DMS79 (cell line): ENCODE measurements at places on chromosomes 1 and 21.

GRCh38 chr21:41371685-41372030, 9.8 kb downstream of the MX2 start:
- DNase-seq = no peak

DNA sequence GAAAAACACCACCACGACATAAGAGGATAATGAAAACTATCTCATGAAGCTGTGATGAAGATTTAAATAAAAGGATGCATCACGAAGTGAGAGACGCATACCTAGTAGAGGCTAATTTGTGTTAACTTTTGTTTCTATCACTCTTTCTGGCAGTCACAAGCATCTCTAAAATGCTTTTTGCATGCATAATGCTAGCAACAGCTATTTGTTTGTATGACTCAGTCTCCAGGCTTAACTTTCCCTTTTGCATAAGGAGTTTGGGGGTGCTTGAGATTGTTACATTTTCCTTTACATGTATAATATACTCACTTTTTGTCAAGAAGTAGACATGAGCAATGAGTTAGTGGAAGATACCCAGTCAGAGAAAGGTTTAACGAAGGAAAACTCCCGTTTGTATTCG, 385.4 kb downstream of the DISC1 start:
- no peak for DNase-seq

DNA sequence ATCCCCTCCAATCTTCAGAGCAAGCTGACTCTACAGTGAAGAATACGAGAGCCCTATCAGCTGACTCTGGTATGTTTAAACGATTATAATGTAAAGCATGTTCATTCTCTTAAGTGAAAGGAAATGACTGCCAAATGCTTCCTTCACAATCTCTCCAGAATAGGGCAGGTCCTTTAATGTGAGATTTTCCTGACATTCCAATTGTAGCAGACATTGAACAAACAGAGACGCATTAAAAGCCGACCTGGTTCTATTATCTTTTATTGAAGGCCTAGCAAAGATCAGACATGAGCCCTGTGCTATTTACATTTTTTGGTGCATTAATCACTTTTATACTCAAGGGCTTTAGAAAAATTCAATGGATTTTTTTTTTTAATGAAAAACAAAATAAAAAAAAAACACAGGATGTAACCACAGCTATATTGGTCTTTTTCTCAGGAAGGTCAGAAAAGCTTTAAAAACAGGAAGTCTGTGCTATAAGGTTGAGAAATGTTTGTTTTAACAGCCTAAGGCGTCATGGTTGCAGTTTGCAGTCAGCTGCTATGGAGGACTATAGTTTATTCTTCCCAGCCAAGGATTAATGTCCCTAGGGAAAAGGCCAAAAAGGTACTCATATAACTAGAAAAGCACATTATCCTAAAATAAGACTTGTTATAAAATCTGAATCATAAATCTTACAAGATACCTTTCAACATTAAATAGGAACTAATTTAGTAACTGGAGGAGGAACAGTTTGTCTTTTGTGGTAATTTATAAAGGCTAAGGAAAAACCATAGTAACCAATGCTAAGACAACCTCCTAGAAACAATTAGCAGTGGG, 104.8 kb downstream of the RERE start:
- DNase-seq = peak; percentile 67

DNA sequence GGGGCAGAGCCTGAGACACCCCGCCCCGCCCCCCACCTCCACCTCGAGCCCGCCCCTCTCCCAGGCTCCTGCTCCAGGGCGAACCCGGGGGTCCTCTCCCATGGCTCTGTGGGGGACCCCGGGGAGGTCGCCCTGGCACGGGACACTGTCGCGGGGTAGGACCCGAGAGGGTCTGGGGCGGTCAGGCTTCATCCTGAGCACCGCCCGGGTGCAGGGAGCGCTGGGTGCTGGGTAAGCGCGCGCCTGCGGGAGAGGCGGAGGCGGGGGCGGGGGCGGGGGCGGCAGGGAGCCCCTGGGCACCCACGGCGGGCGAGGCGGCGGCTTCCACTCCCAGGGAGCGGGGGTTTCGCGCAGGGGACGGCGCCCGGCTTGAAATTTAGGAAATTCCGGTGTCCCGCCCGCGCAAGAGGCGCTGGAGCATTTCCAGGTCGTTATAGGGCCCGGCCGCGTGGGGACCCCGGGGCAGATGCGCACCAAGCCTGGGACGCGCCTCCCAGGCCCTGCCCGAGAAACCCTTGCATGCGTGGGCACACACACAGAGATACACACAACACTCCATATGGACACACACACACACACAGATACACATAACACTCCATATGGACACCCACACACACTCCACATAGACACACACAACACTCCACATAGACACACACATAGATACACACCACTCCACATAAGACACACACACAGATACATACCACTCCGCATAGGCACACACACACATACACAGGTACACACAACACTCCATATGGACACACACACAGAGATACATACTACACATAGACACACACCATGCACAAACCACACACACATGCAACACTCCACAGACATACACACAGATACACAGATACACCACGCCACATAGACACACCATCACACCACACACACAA, 48.7 kb upstream of the SLC19A1 start:
- DNase-seq = no peak

- peak; percentile 59 for DNase-seq
These were observed 16.2 kb upstream of the ERICH3 start for GRCh38 chr1:74689621-74690363.

DNA sequence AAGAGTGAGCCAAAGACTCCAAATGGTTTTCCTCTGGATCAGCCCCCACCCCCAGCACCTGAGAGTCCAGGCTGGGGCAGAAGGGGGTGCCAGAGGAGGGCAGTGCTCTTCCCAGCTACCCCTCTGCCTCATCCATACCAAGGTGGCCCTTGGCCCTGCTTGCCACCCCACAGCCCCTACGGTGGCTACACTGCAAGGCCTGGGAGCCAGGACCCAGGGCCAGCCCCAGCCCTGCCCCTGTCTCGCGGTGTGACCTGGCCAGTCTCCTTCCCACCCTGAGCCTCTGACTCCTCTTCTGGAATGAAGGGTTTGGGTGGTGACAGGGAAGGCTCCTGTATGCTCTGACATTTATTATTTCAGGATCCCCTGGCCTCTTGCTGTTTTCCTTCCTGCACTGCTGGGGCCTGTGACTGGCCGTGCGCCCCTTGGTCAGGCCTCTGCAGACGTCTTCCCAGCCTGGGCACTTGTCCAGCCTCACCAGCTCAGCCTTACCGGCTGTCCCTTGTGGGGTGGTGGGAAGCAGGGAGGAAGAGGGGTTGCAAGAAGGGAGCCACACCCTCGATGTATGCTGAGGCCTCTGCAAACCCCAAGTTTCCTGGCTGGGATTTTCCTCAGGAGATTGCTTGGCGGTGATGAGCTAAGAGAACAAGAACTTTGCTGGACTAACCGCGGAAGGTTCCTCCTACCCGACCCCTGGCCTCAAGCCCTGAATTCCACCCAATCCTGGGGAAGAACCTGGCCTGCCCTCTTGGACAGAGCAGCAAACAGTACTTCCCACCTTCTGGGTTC, 13.5 kb downstream of the ASAP3 start:
- DNase-seq = no peak

- DNase-seq = no peak
These were observed 10.9 kb downstream of the S100PBP start for GRCh38 chr1:32828341-32828740.

DNA sequence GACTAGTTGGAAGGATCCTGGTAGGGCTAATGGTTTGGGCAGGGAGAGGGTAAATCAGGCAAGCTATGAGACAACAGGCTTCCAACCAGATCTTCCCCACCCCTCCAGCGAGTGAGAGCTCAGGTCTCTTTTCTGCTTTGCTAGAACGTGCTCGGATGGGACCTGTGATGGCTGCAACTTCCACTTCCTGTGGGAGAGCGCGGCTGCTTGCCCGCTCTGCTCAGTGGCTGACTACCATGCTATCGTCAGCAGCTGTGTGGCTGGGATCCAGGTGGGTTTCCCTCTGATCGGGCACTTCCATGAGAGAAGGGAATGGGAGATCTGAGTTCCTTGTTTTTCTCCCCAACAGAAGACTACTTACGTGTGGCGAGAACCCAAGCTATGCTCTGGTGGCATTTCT, 14.0 kb upstream of the SARS1 start:
- DNase-seq = no peak

- DNase-seq = no peak
These were observed 326.5 kb upstream of the ESRRG start for GRCh38 chr1:217049721-217050120.

- no peak for DNase-seq
These were observed 38.6 kb upstream of the MPZL1 start for GRCh38 chr1:167683226-167683625.

- no peak for DNase-seq
These were observed 299.6 kb downstream of the LMX1A start for GRCh38 chr1:165056914-165057313.

- no peak for DNase-seq
These were observed 14.8 kb downstream of the S100A6 start for GRCh38 chr1:153520818-153521476.

- no peak for DNase-seq
These were observed 1519.1 kb downstream of the BRINP3 start for GRCh38 chr1:188958461-188959115.

DNA sequence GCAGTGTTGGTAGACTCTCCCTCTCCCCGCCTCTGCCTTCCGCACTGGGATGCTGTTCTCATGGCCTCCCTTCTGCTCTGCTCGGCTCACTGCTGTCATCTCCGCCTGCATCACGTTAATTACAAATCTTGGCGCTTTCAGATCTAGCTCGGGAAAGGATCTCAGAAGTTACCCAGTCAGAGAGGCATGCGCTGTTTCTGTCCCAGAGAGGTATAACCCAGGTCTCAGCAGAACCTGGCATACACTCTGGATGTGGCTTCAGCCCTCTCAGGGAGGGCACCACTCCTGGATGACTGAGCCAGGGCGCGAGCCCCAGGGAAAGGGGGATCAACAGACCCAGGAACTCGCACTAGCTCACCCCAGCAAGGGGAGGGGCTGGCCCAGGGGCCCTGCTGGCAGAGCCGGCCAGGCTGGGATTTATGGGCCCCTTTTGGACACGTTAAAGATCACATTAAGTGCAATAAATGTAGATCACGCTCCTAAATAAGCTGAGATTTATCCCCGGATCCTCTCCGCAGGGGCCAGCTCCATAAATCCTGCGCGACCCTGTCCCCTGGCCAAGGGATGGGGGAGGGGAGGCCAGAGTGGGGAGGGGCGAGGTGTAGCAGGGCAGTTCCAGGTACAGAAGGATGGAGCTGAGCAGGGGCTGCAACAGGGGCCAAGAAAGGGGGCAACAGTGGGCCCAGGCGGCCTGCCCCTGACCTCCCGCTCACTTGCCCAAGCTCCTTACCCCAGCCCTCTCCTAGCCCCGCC, 101.3 kb upstream of the ZBTB40 start:
- no peak for DNase-seq

DNA sequence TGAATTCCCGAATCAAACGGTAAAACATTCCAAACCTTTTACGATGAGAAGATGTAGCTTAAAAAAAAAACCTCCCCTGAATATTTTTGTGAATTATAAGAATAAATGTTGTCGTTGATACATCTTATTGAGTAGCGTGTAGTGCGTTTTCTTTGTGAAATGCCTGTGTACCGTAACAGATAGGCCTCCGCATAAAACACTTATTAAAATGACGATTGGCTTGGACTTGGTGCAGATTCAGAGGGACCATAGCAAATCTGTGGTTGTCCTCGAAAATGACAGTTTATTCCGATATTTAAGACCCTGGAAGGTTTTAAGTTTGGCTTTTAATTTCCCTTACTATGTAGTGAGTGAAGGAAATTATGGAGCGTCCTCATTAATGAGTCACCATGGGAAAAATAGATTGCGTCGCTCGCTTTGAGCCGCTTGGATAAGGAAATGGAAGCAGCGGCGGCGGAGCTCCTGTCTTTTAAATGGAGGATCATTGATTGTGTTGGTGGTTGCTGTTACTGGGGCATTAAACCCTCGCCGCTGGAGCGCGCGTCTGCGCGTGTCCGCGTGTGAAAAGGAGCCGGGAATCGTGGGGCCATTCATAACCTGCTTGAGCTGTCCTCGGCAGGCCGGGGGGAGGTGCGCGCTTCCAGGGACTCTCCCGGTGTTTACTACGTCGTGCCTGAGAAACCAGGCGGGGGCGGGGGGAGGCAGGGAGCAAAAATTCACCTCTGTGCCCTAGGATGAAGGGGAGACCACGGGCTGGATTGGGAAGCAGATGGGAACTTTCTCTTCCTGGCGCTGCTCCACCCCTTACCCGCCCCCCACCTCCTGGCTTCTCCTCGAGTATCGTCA, 1.6 kb downstream of the SPEN start:
- peak; percentile 91 for DNase-seq

DNA sequence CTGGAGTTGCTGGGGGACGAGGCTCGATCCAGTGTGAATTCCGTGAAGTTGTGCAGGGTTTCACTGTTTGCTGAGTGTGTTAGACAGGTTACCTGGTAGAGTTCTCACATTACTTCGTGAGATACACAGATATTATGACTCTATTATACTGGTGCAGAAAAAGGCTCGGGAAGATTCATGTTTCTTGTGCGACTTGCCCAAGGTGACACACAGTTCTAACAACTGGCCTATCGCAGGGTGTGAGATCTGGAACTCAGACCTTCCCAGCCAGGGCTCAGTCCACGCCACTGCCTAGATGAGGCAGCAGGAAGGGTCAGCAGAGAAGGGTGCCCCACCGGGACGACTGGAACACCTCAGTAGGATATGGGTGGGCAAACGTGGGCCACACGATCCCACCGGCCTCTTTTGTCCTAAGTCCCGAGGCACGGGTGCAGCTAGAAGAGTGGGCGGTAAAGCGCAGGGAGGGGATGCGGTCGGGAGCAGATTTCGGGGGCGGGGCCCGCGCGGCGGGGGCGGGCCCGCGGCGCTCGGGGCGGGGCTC, 296 bp upstream of the RNPEP start:
- peak; percentile 7 for DNase-seq

- DNase-seq = no peak
These were observed 13.5 kb downstream of the LZIC start for GRCh38 chr1:9929431-9930385.

DNA sequence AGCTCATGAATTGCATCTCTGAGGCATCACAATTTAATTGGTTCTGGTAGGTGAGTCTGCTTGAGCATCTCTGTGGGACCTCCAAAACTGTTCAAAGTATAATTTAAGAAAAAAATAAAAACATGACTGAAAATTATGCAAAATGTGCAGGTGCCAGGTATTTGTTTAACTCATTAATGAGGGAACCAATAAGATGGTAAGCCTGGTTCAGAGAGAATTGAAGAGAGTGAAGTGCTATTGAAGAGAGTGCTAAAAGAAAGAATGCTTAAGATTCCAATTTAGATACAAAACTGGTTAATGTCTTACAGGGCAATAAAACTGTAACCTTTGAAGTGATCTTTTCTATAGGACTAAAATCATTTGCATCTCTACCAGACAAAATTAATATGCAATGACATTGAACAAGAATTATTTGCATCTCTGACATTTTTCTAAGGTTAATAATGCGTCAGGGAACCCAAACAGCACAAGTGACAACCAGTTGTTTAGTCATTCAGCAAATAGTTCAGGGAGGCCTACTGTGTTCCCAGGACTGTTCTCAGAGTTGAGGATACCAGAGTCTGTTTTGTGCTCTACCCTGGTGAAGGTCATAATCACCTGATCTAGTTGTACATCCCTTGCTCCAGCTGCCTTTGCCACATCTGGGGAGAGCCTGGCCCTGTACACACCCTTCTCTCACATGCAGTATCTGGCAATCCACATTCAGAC, 183.5 kb downstream of the PATJ start:
- DNase-seq = peak; percentile 19

- no peak for DNase-seq
These were observed 299.8 kb downstream of the DUSP10 start for GRCh38 chr1:221442056-221442455.

- no peak for DNase-seq
These were observed 76.0 kb downstream of the CAMK2N1 start for GRCh38 chr1:20409971-20410370.

- no peak for DNase-seq
These were observed 112.9 kb downstream of the FCRL5 start for GRCh38 chr1:157439302-157439954.

GRCh38 chr1:204376465-204376864, 16.7 kb upstream of the PLEKHA6 start:
- no peak for DNase-seq
